Transverse colon (tissue), 4 donors: ENCODE measurements at places on chromosomes 16 and 17. TPM values are rescaled to one million over a fixed set of nuclear protein-coding genes. Genes with fewer than 3 reads are reported as not detected.

CLDN6 gene
- total RNA-seq = not detected

DNA sequence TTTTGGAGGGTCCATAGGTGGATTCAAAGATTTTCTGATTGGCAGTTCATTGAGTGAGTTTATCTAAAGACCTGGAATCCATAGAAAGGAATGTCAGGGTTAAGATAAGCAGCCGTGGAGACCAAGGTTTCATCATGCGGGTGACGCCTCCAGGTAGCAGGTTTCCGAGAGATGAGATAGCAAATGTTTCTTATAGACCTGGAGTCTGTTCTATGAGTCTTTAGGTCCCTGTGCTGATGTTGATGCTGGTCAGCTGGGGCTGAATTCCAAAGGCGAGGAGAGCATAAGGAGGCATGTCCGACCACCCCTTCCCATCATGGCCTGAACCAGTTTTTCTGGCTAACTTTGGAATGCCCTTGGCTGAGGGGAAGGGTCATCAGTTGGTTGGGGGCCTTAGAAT is 80.2 kb downstream of the RAP1GAP2 start:
- DNase-seq = no peak

DNA sequence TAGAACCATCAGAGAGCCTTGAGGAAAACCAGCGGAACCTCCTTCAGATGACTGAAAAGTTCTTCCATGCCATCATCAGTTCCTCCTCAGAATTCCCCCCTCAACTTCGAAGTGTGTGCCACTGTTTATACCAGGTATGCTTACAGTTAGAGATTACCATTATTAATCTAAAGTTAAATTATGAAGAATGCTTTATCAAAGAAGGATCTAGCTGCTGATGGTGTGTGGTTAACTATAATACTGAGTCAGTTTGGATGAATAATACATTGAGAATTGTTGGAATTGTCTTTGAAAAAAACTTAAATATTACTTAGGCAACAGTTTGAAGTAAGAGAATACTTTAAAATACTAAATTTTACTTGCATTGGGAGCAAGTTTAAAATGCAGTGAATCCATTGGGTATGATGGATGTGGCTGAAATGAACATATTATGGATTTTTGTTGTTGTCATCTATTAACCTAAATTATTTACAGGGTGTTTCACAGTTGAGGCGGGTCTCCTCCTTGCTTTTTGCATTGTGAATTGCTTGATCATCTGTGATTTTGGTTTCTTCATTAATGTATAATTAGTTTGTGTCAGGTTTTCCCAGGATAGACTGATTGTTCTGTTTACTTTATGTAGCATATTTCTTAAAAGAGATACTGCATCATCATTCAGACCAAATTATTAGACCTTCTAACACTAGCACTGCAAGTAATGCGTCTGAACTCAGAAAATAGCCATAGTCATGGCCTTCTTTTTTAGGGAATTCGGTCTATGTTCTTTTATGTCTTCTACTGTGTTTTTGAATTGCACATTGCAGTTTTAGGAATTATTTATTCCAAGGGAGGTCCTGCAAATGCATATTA is 47.8 kb downstream of the OMG start:
- no peak for DNase-seq

CTRB1 gene
- not detected for total RNA-seq

TMEM92 gene
- total RNA-seq = not detected
